ENCODE measurements at places on chromosomes 6 and 20. TPM values are rescaled to one million over a fixed set of nuclear protein-coding genes. Genes with fewer than 3 reads are reported as not detected.
A peak's percentile ranks its signal among the peaks of the same experiment; 100 is the strongest.

The C20orf141 gene
- polyA plus RNA-seq = not detected

GRCh38 chr6:16756660-16757255 lies 4.5 kb downstream of the ATXN1 start:
- DNase-seq = no peak

DNA sequence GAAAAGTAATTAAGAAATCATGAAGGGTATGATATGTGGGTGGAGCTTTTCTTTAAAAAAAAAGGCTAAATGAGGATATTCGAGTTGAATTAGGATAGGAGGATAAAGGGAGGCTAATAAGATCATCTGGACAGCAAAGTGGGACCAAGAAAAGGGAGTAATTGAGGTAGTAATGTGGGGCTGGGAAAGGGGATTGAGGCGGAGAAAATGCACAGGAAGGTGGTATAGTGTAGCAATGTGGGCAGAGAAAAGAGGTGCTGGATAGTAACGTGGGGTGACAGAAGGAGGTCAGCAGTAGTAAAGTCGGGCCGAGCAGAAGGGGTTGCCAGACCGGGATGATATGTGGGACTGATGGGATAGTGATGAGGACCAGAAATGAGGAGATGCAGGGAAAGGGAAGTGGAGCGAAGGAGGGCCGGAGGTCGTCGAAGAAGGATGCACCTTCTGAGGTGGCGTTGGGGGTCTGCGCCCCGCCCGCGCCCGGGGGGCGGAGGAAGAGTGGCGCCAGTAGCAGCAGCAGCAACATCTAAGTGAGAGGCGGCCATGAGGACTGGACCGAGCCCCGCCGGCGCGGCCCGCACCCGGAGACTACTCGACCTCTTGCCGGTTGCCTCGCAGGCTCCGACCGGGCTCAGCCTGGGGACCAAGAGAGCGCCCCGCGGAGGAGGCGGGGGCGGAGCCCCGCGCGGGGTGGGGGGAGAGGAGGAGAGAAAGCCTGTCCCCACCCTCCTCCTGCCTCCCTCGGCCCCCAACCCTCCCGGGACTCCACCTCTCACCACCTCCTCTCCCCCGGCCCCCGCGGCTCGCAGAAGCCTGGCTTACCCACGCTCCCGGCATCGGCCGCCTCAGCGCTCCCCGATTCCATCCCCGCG lies 887 bp downstream of the GABBR1 start:
- peak; percentile 86 for DNase-seq

- DNase-seq = no peak
Observed at GRCh38 chr20:2558581-2559278, 22.4 kb downstream of the TMC2 start.

GRCh38 chr20:46804126-46804525 lies 90.5 kb upstream of the EYA2 start:
- DNase-seq = no peak

The HLA-DOB gene
- polyA plus RNA-seq = 1.8 TPM

The EYA2 gene
- polyA plus RNA-seq = not detected

The CALHM4 gene
- polyA plus RNA-seq = not detected

GRCh38 chr6:6696867-6697531 lies 108.5 kb downstream of the LY86 start:
- DNase-seq = peak; percentile 94

DNA sequence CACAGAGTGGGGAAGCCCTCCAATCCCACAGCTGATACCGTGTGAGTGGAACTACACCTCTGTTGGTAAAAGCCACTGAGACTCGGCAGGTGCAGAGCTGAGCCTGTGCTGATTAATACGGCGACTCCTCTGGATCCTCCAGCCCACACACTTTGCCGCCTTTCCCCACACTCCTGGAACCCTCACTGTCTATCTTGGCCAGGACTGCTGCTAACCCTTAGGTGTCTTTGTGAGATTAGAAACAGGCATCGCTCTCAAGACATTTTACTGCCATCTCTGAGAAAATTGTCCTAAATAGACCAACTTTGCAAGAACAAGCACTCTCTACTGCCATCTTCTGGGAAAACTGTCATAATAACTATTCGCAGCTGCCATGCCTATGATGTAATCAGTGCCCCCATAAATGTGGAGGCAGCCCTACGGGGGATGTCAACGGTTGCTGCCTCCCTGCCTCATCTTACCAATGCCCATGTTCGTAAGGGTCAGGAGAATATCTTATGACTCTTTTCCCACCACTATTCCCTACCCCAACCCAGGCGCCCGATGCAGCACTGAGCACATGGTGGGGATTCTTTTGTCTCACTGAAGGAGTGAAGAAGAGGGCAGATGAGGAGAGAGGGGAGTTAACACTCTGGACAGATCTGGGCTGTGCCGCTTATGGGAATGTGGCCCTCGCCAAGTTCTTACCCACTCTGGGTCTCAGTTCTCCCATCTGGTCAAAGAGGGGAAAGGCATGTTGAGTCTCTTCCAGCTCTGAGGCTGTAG lies 26.1 kb upstream of the KCNB1 start:
- DNase-seq = peak; percentile 50

The CD40 gene
- 2.3 TPM for polyA plus RNA-seq

The PTCHD4 gene
- polyA plus RNA-seq = not detected

DNA sequence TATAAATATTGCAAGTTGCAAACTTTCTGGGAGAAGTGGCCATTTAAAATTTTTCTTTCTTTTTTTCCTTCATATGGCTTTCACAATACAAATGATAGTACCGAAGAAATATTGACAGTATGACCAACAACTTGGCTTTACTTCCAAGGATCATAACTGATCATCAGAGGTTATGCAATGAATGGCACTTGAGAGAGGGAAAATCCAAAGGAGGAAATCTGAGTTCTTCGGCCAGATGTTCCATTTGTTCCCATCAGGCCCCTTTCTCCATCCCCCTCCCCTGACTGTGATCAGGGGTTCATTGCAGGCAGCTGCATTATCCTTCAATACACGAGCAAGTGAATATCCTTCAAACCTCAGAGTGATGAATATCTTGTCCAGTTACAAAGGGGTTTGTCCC lies 130.0 kb upstream of the UST start:
- DNase-seq = no peak

GRCh38 chr6:52420668-52421358 lies 671 bp downstream of the EFHC1 start:
- DNase-seq = peak; percentile 17

- DNase-seq = no peak
Observed at GRCh38 chr20:23050076-23050838, 785 bp upstream of the THBD start.

The SLC2A10 gene
- 0.11 TPM for polyA plus RNA-seq

DNA sequence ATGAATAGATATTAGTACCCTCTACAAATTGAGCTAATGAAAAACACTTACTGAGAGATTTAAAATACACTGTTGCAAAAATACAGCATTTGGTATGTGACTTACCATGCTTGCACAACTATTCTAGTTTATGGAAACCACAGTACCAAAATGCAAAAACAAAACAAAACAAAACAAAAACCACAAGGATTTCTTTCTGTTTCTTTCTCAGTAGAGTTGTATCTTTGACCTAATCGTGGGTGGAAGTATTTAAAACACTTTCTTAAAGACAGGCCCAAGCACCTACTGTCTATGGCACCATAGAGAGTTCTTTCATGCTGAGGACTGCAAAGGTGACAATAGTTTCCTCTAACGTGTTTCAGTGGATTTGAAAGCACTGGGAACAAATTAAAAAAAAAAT lies 95.3 kb upstream of the C6orf118 start:
- no peak for DNase-seq

GRCh38 chr6:28207510-28208110 lies 17.5 kb upstream of the ZSCAN9 start:
- no peak for DNase-seq

- no peak for DNase-seq
Observed at GRCh38 chr20:43963872-43964791, 49.5 kb downstream of the TOX2 start.

DNA sequence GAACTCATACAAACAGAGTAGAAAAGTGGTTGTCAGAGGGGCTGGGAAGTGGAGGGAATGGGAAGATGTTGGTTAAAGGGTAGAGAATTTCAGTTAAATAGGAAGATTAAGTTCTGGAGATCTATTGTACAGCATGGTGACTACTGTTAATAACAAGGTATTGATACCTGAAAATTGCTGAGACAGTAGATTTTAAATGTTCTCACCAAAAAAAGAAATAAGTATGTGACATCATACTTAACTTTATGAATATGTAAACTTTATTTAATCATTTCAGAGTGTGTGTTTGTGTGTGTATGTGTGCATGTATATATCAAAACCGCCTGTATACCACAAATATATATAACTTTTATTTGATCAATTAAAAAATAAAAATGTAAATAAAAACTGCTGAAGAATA lies 896.4 kb downstream of the TFAP2A start:
- no peak for DNase-seq

DNA sequence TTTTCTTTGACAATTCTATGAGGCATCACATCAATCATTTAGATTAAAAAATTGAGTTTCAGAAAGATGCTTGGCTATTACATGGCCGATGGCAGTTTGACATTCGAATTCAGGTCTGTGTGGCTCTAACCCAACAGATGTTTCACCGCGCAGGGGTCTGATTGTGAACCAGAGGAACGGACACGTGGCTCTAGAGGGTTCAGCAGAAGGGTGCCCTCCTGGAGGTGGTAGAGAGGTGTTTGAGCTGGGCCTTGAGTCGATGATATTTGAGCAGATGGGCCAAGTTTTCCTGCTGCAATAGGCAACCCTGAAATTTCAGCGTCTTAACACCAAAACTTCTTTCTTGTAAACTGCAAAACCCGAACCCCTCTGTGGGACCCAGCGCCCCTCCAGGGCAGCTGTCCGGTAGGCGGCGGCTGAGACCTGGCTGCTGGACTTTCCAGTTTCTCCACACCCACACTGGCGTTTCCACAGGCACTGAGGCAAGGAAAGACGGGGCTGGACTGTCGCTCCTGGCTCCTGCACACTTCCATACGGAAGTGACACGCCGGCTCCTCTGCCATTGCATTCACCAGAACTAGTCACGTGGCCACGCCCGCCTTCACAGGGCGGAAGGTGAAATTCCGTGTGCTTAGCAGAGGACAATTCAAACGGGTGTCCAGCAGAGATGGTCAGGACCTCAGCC lies 11.3 kb upstream of the AFDN start:
- no peak for DNase-seq

DNA sequence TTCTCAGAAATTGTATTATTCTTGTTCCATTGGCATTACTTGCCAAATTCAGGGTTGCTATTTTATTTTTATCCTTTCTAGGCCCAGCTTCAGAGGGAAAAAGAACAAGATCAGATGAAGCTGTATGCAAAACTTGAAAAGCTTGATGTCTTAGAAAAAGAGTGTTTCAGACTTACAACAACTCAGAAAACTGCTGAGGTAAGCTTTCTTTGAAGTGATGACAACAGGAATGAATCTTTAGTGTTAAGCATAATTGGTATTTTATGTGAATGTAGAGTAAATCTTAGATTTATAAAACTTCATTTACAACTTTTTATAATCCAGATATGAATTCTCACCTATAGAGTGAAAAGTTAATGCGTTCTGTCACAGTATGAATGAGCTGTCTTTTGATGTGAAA lies 58.4 kb downstream of the CEP57L1 start:
- no peak for DNase-seq

DNA sequence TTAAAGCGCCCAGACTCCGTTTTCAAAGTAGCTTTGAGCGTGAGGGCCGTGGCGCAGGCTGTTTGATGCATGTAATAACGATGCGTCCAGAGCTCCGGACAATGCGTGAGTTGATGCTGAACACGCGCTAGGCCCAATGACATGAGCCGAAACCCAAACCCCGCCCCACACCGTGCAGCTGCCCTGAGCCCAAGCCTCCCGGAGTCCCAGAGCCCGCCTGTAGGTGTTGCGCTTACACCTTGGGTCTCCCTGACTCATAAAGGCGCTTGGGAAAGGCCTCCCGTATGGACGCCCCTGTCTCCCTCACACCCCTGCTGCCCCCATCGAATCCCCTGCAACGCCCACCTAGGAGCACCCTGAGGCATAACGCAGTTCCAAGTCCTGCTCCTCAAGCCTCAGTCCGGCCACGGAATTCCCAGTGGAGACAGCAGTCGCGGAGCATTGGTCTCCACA lies 87.6 kb downstream of the ERMARD start:
- DNase-seq = no peak

- DNase-seq = no peak
Observed at GRCh38 chr6:1099264-1099663, 212.6 kb upstream of the FOXQ1 start.

DNA sequence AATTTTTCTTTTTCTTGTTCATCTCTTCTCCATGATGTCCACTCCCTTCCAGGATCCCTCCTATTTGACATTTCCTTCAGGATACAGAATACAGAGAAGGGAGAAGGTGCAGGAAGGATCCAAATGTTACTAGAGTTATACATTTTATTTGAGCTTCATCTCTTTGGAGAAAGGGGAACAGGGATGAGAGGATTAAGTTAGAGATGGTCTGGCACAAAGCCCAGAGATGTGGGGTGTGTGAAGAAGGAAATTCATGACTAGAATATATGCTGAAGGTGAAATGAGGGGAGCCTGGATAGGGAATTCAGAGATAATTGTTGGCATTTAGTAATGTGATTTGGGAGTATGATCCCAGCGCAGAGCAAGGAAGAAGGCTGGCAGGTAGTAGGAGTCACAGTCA lies 22.5 kb upstream of the SRPK1 start:
- no peak for DNase-seq

DNA sequence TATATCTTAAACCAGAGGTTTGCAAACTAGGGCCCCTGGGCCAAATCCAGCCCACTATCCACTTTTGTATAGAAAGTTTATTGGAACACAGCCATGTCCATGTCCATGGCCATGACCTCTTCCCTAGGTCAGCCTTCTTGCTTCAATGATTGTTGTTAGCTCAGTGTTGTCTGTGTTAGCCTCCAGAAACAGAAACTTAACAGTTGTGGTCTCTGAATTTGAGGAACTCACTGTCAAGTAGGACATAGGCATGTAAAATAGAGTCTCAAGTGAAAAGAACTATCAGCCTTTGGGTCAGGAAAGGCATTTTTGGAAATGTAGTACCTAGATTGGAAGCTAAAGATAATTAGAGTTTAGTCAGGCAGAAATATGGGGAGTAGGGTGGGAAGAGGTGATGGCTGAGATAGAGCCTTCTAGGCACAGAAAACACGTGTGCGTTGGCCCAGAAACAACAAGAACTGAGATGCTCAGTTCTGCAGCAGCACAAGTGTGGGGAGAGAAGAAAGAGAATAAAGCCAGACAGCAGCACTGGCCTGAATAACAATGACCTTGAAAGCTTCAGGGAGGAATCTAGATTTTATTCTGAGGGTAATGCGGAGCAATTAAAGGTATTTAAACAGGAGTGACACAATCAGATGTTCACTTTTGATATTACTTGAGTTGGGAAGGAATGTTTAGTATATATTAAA lies 87.0 kb upstream of the OLIG3 start:
- DNase-seq = no peak

Measured in K562 (cell line).